Hepatocyte (in vitro differentiated cells): ENCODE measurements at places on chromosomes 12 and 14. TPM values are rescaled to one million over a fixed set of nuclear protein-coding genes. Genes with fewer than 3 reads are reported as not detected.

The DPY19L2 gene
- polyA plus RNA-seq = 4.9 and 5.0 TPM in 2 replicates

The ZFHX2 gene
- 1.5 and 2.2 TPM in 2 replicates for polyA plus RNA-seq

The BATF gene
- 3.1 and 3.6 TPM in 2 replicates for polyA plus RNA-seq

The TAS2R7 gene
- not detected in 2 replicates for polyA plus RNA-seq

The SARNP gene
- polyA plus RNA-seq = 103 and 117 TPM in 2 replicates

The LYSET gene
- polyA plus RNA-seq = 45.4 and 53.0 TPM in 2 replicates

The ADAMTS20 gene
- 0.45 and 0.47 TPM in 2 replicates for polyA plus RNA-seq

The NGDN gene
- 47.2 and 51.3 TPM in 2 replicates for polyA plus RNA-seq

The SCN8A gene
- 0.94 and 1.1 TPM in 2 replicates for polyA plus RNA-seq

The ERBB3 gene
- polyA plus RNA-seq = 56.1 and 69.0 TPM in 2 replicates

The CAPZA3 gene
- not detected in 2 replicates for polyA plus RNA-seq

The NCAPD2 gene
- polyA plus RNA-seq = 13.7 and 17.4 TPM in 2 replicates

The RTN1 gene
- polyA plus RNA-seq = 1.1 and 1.5 TPM in 2 replicates

The SDS gene
- polyA plus RNA-seq = 0.39 and 1.1 TPM in 2 replicates

The ATF7 gene
- 19.2 and 20.5 TPM in 2 replicates for polyA plus RNA-seq

The ISM2 gene
- 6.3 and 9.0 TPM in 2 replicates for polyA plus RNA-seq

The CHURC1 gene
- 134 TPM in 2 replicates for polyA plus RNA-seq

The CD163 gene
- polyA plus RNA-seq = 2.8 and 3.0 TPM in 2 replicates

The PTPRO gene
- 0.65 TPM in 1 of 2 replicates, not detected in the other for polyA plus RNA-seq

The ACTN1 gene
- polyA plus RNA-seq = 157 and 163 TPM in 2 replicates

The GDF3 gene
- 0.19 TPM in 1 of 2 replicates, not detected in the other for polyA plus RNA-seq

The NEUROD4 gene
- polyA plus RNA-seq = not detected in 2 replicates

The CHPT1 gene
- 95.1 and 127 TPM in 2 replicates for polyA plus RNA-seq

The AKAP3 gene
- polyA plus RNA-seq = 1.2 and 1.3 TPM in 2 replicates

The GNS gene
- polyA plus RNA-seq = 82.1 and 88.0 TPM in 2 replicates

The RNASE1 gene
- 108 and 135 TPM in 2 replicates for polyA plus RNA-seq

The GPR132 gene
- polyA plus RNA-seq = 0.23 and 0.41 TPM in 2 replicates
